ENCODE measurements at places on chromosomes 7 and 10. TPM values are rescaled to one million over a fixed set of nuclear protein-coding genes. Genes with fewer than 3 reads are reported as not detected.

ECHDC3 gene
- not detected for total RNA-seq

DLX6 gene
- total RNA-seq = not detected

PLAC9 gene
- 2.0 TPM for total RNA-seq

DNA sequence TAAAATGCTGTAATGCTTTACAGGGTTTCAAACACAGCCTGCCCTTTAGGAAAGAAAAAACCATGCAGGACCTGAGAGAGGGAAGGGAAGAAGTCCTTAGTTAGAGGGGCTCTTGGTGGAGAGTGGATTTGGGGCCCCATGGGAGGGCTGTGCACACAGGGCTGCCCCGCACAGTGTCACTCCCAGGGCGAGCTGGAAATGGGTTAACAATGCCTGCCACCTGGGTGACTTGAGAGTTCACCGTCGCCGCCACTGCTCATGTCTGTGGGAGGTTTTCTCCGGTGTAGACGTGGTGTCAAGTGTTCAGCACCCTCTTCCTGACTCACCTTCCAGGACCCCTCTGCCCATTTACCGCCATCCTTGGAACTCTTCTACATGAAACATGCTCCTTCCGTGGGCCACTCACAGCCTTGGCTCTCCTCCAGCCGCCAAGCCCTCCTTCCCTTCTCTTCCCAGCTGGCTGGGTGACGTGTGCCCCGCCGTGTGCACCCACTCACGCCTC lies 686.4 kb downstream of the SDK1 start:
- H3K27ac ChIP-seq = no peak overlapping the region
- no peak overlapping the region for H3K4me3 ChIP-seq
- no peaks in the 10 kb centered on the region for H3K36me3 ChIP-seq
- no peak for DNase-seq

DNA sequence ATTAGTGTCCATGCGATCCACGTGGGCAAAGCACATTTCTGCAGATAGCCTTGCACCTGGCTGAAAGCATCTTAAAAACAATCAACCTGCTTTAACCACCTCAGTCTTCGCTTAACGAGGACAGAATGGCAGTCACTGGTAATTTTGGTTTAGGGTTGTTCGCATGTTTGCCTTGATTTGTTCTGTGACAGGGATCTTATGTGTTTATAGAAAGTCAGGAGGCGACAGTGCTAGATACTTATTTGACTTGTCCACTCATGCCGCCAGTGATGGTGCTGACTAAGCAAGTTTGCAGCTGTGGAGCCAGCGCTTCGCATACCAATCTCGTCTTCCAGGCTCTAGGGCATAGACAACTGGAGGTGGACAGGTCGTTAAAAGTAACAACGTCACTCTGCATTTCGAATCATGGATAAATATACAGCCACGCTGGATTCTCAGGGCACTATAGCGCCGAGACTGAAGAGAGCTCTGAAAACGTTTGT lies 1.2 kb upstream of the TMEM243 start:
- no peaks in the 10 kb centered on the region for H3K27me3 ChIP-seq
- peak; percentile 51 for DNase-seq
- peaks cover 8% of the 10 kb centered on the region for H3K4me1 ChIP-seq
- H3K36me3 ChIP-seq = no peaks in the 10 kb centered on the region

DNA sequence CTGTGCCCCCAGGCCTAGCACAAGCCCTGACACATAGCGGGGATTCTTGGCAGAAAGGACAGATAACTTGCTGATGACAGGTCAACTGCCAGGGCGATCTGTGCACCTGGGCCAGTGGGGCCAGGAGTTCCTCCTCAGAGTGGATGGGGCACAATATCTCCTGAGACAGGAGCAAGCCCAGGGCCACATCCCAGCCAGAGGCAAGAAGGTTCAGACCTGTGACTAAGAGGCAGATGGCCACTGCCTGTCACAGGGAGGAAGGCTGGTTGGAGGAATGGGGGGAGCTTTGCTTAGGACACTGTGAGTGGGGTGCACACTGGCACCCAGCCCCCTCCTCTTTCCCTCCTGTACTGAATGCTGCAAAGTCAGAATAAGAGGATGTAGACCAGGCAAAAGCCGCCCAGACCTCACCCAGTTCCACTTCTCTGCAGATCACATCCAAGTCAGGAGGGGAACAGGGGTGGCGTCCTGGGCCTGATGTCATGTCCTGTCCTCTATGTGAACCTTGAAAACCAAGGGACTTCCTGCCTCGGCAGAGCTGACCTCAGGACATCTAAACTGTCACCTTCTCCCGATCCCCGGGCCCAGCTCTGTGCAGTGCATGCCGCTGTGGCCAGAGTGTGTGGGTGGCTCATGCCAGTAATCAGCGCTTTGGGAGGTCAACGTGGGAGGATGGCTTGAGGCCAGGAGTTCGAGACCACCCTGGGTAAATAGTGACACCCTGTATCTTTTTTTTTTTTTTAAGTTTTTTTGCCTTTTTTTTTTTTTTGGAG lies 1.3 kb downstream of the GUSB start:
- peak; percentile 15 for DNase-seq

- no peak overlapping the region for H3K4me3 ChIP-seq
- H3K36me3 ChIP-seq = no peaks in the 10 kb centered on the region
- no peaks in the 10 kb centered on the region for H3K4me1 ChIP-seq
- DNase-seq = no peak
Observed at GRCh38 chr10:10865913-10866312, 151.8 kb upstream of the CELF2 start.

GRCh38 chr7:22972207-22972606 lies 41.7 kb downstream of the HYCC1 start:
- peaks cover 23% of the 10 kb centered on the region for H3K36me3 ChIP-seq
- H3K4me1 ChIP-seq = no peaks in the 10 kb centered on the region
- H3K4me3 ChIP-seq = no peak overlapping the region
- DNase-seq = peak; percentile 4
- H3K27me3 ChIP-seq = no peaks in the 10 kb centered on the region
- no peak overlapping the region for H3K27ac ChIP-seq

DNA sequence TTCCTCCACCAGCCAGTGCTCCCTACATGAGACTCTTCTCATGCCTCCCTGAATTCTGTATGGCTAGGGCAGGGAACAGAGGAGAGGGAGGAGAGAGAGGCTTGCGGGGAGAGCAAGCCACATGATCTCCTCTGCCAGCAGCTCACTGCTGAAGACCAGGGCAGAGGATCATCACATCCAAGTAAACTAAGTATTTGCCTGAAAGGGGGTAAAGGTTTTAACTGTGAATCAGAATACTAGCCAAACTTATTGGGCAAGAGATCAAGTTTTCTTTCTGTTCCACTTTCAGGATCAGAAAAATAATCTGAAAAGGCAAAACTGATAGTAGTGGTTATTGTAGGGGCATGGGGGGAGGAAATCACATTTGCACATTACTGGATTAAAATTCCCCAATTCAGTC lies 17.8 kb upstream of the ERCC6 start:
- no peaks in the 10 kb centered on the region for H3K36me3 ChIP-seq
- peaks cover 25% of the 10 kb centered on the region for H3K4me1 ChIP-seq
- no peaks in the 10 kb centered on the region for H3K27me3 ChIP-seq
- no peak for DNase-seq

- H3K4me3 ChIP-seq = no peak overlapping the region
- no peaks in the 10 kb centered on the region for H3K4me1 ChIP-seq
- H3K27me3 ChIP-seq = no peaks in the 10 kb centered on the region
Observed at GRCh38 chr7:17580141-17580540, 281.7 kb downstream of the AHR start.

DNA sequence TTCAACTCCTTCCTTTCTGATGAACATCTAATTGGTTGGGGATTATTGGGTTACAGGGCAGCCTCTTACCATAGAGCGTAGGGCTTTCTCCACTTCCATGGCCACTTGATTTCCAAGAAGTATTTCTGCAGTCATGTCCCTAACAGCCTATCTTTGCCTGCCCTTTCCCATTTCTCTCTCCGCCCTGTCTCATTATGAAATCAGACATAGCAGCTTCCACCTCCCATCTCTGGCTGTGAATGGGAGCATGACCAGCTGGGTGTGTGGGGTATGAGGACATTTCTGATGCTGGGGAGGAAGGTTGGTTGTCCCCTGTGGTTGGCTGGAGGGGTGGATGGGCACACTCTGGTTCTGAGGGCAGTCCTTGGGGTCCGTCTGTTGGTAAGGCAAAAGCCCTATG lies 41.2 kb downstream of the ADCYAP1R1 start:
- H3K27me3 ChIP-seq = peaks cover 57% of the 10 kb centered on the region
- H3K27ac ChIP-seq = no peak overlapping the region
- H3K4me3 ChIP-seq = no peak overlapping the region

DNA sequence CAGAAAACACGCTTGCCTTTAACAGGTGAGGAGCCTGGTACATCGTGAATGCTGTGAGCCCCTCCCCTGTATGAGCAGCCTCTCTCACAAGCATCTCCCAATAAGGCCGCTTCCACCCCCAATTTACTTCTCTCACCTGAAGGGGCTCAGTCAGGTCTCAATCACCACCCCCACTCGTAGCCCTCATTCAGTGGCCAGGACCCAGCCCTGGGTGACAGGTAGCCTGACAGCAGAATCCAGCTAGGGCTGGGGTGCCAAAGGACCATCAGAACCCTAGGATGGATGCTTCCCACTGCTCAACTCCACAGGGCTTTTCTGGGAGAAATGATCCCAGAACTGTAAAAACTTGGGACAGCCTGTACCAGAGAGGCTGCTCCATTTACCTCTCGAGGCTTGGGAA lies 6.4 kb upstream of the NDST2 start:
- H3K4me1 ChIP-seq = peaks cover 22% of the 10 kb centered on the region
- no peak overlapping the region for H3K4me3 ChIP-seq
- no peaks in the 10 kb centered on the region for H3K27me3 ChIP-seq
- H3K27ac ChIP-seq = no peak overlapping the region
- DNase-seq = no peak

GRCh38 chr7:72538856-72539255 lies 126.7 kb upstream of the CALN1 start:
- peaks cover 3% of the 10 kb centered on the region for H3K4me1 ChIP-seq
- no peaks in the 10 kb centered on the region for H3K36me3 ChIP-seq
- no peak overlapping the region for H3K4me3 ChIP-seq
- H3K27me3 ChIP-seq = no peaks in the 10 kb centered on the region

Data from PC-3 (cell line).